ENCODE measurements at places on chromosomes 3 and 15.

- DNase-seq: no peak
Observed at GRCh38 chr3:66490984-66491383, 9.8 kb downstream of the LRIG1 start.

DNA sequence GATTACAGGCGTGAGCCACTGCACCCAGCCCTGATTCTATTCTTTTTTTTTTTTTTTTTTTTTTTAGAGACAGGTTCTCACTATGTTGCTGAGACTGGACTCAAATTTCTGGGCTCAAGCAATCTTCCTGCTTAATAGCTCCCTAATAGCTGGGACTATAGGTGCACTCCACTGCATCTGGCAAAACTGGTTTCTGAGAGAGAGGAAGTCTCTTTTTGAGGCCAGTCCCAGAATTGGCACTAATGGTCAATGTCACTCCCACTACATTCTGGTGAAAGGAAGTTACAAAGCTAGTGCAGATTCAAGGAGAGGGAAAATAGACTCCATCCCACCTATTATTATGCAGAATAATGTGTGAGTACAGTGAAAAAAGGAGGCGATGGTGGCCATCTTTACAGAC, 5.8 kb upstream of the TGFBR2 start:
- DNase-seq: no peak

DNA sequence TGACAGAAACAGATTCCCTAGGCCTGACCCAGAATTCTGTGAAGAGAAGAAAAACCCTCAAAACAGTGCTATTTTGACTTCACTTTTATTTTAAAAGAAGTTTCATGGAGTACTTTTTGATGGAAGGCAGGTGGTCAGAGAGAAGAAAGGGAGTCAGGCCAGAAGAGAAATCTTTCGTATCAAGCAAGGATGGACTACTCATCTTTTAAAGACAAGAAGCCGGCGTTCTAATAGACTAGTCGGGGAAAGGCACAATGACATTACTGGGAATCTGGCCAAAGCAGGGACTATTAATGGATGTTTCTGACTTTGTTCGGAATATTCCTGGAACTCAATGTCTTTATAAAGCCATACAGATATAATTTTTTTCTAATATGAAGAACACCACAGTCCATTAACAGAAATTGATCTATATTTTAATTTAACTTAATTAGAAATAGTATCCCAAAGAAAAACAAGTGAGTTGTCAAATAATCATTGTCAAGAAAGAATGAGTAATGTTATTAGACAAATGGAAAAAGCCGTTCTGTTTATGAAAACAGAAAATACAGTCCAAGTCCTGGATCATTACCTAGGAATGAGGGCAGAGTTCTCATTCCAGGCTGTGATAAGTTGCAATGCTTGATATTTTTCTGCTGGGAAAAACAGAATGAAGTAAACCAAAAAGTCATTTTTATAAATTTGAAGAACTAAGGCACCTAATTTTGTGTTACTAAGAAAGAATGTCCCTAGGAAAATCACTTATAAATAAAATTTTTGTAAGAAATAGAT, 23.7 kb upstream of the PCOLCE2 start:
- no peak for DNase-seq

GRCh38 chr15:67884009-67884408, 44.2 kb upstream of the RNU6-1 start:
- DNase-seq: no peak

GRCh38 chr3:111152496-111152895, 80.9 kb downstream of the NECTIN3 start:
- no peak for DNase-seq

GRCh38 chr3:34107669-34108068, 309.2 kb downstream of the PDCD6IP start:
- no peak for DNase-seq

- DNase-seq: peak; percentile 86
Observed at GRCh38 chr3:186094696-186095425, 14.0 kb downstream of the ETV5 start.

- DNase-seq: no peak
Observed at GRCh38 chr3:194174980-194175379, 39.0 kb downstream of the HES1 start.

GRCh38 chr15:69758291-69758771, 305.7 kb downstream of the RPLP1 start:
- DNase-seq: no peak

DNA sequence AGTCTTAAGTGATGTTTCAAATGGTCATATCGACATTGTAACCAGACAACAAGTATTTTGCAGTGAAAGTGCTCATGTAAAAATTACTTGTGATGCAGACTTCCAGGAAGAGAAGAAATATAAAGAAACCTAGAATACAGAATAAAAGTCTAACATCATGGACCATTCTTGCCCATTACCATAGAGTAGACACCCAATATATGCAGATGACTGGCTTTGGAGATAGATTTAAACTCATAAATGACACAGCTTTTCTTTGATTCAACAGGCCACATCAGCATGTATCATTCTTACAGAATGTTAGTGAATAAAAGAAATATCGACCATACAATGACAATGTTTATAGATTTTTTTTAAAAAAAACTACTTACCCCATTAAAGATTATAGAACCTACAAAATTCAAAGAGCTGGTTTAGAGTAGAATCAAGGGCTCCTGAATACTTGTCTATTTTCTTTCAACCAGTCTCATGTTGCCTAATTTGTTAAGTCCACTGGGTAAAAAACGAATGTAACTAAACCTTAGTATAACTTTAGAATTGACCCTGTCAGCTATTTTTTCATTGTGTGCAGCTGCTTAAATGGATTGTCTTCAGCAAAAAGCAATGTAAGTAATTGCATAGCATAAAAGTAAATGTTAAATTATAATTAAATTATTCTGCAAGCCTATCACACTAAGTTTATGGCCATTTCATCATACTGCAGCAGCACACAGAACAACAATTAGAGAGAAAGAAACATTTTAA, 268.7 kb upstream of the AGTR1 start:
- no peak for DNase-seq

GRCh38 chr15:93809516-93809915, 421.8 kb upstream of the MCTP2 start:
- DNase-seq: no peak

DNA sequence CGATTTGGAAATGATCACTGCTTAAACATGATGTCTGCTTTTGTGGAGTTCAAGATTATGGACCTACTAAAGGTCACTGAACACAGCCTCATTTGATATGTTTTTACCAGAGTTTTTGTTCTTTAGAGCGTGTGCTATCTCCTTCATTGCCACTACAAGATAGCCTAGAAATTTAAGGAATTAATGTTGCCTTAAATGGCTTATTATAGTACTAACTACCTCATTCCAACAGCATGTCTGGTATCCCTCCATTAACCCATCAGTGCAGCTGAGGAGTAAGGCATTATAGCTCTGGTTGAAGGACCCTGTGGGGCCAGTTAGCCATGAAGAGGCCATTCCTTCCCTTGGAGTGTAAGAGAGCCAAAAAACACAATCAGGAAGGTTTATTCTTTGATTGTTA, 2.3 kb upstream of the FAM43A start:
- no peak for DNase-seq

- peak; percentile 26 for DNase-seq
Observed at GRCh38 chr3:97990624-97991292, 18.5 kb upstream of the RIOX2 start.

- no peak for DNase-seq
Observed at GRCh38 chr15:80559320-80559693, 135.8 kb upstream of the ABHD17C start.

- DNase-seq: no peak
Observed at GRCh38 chr15:79924379-79924778, 27.6 kb upstream of the MTHFS start.

GRCh38 chr3:31755926-31756658, 223.4 kb downstream of the STT3B start:
- DNase-seq: no peak

DNA sequence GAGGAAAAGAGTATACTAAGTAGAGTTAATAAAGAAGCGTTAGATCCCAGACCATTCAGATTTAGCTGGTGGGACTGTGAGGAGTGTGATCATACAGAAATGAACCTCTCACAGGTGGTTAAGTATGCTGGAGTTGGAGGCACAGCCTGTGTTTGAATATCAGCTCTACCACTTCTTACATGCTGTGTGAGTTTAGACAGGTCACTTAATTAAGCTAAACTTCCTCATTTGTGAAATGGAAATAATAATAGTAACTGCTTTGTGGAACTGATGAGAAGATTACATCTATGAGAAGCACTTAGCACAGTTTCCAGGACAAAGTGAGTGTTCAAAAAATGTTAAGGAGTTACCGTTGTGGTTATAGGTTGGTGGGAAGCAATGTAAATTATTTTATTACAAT, 8.4 kb downstream of the ACP3 start:
- DNase-seq: no peak

DNA sequence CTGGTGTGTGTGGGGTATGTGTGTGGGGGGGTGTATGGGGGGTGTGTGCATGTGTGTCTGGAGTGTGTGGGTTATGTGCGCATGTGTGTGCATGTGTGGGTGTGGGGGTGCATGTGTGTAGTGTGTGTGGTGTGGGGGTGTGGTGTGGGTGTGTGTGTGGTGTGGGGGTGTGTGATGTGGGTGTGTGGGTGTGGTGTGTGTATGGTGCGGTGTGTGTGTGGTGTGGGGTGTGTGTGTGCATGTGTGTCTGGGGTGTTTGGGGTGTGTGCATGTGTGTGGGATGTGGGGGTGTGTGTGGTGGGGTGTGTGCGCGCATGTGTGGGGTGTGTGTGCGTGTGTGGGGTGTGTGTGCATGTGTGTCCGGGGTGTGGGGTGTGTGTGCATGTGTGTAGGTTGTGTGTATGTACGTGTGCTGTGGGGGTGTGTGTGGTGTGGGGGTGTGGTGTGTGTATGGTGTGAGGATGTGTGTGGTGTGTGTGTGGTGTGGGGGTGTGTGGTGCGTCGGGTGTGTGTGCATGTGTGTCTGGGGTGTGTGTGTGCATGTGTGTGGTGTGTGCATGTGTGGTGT, 6.2 kb upstream of the OCA2 start:
- DNase-seq: no peak

DNA sequence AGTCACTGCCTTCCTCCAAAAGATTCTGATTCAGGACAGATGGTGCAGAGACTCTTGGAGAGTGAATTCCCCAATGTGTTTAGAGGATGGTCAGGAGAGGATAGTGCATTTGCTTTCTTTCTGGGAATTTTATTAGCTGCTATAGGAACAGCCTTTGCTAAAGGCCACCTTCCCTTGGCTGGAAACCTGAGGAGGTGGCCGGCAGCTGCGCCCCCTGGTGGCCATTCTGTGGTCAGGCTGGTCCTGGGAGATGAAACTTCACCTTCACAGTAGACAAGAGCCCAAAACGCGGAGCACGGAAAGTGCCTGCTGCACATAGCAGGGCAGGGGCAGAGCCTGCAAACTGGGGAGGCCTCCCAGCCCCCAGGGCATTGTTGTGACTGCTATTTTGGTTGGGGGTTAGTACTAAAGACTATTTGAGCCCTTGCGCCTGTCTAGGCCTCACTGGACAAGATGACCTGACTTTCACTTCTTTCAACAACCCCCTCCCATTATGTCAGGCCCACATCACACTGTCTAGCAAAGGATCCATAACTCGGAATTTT, 34.3 kb downstream of the SEC22C start:
- DNase-seq: peak; percentile 49

GRCh38 chr15:50251638-50252182, 13.8 kb downstream of the HDC start:
- DNase-seq: no peak
